ENCODE measurements at places on chromosomes 12 and 14.

DNA sequence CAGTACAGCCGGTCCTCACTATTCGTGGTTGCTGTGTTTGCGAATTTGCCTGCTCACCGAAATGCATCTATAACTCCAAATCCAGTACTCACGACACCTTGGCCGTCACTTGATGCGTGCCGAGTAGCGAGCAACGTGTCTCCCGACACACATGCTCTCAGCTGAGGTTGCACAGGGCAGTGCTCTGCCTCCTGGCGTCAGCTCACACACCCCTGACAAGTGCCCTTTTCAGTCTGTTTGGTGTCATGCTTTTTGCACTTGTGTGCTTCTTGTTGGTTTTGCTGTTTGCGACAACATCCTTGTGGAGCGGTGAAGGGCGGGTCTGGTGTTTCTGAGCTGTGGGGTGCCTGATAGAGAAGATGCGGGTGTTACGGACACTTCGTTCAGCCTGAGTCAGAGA lies 110.4 kb upstream of the RFLNA start:
- DNase-seq, result no peak

DNA sequence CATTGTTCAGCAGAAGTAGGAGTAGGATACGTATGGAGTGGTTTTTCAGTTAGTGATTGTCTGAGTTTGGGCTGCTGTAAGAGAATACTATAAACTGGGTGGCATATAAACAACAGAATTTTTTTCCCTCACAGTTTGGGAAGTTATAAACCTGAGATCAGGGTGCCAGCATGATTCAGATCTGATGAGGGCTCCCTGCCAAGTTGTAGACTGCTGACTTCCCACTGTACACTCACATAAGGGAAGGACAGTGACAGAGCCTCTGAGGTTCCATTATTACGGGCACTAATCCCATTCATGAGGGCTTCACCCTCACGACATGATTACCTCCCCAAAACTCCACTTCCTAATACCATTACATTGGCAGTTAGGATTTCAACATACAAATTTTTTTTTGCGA lies 50.7 kb downstream of the ACSM4 start:
- DNase-seq, result no peak

DNA sequence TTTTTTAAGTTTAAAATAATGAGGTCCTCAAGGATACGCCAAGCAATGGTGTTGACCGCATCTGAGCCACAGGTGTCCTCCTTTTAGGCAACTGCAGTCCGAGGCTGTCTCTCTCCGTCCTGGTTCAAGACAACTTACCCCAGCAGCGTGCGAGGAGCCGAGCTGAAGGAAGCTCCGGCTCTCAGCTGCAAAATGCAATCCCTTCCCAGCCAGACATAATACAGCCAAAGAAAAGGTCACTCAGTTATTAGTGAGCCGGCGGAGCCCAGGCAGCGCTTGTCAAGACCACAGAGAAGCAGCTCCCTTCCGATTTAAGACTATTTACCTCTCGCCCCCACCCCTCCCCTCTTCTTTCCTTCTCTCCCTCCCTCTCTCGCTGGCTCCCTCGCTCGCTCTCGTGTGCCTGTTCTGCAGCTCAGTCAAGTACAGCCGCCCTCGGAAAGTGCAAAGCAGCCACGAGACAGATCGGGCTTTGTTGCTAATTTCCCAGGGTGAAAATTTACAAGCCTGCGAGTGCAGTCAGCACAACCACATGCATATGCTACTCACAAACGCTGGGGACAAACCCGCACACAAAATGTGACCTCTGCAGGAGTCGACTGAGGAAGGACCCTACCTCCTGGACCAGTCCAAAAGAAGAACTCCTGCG lies 363 bp upstream of the LMO3 start:
- peak; percentile 81 for DNase-seq

- DNase-seq, result peak; percentile 13
Measured at GRCh38 chr12:51275088-51275487, 4.9 kb upstream of the SMAGP start.

DNA sequence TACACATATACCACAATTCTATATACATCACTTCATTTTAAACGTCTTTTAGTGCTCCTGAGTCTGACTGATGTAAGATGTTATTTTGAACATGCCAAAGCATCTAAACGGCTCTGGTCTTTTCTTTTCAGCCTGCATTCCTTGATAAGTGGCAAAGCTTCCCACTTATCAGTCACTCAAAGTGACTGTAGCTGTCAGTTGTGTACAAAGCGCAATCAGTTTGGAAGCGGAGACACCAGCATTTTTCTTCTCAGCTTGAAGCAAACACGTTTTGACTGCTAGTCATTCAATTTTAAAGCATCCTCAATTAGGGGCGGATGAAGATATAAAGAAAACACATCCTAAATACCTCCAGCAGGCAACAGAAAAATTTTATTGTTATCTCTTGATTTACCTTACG lies 226.8 kb downstream of the SOX5 start:
- peak; percentile 4 for DNase-seq

DNA sequence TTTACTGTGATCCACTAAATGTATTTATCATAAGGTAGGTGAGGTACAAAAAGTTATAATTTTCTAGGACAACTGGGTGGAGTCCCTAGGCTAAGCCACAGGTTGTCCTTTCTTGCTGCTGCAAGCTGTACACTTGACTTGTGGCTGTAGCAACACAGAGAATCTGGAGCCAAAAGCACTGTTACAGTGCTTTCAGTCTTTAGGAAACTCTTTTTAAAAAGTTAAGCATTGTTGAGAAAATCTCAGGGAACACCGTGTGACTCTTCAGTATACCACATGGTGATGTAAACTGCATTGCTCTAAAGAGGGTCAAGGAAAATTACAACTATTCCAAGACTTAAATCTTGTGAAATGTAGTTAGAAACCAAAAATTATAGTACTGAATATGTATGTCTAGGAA lies 11.4 kb downstream of the SLC15A5 start:
- no peak for DNase-seq

DNA sequence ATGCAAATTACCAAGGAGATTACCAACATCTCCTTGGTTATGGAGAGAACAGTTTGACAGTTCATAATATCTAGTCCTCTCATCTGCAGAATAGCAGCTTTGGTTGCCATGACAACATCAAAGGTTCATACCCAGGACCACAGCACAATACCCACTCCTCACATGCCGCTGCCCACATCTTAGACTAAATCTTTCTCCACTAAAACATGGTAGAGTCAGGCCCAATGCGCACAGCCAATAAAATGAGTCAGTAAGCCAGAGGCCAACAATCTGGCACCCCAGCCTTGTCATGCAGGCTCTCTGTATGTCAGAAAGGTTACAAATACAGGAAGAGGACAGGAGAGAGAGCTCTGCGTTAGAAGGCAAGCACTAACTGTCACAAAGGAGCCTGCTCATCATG lies 70.6 kb downstream of the KCNK10 start:
- no peak for DNase-seq

DNA sequence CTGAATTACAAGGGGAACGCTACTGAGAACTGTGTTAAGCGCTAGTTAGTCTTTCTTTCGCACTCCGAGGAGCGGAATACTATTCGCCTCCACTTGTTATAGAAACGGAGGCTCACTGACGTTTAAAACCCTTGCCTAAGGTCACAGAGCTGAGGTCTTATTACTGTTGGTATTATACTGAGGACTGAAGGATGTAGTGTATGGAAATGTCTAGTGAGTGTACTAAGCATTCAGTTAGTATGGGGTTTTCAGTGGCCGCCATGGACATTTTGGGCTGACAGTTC lies 826 bp downstream of the ACADS start:
- no peak for DNase-seq

- DNase-seq, result peak; percentile 82
Measured at GRCh38 chr12:12349711-12350665, at the start of gene MANSC1. MANSC1 (minus strand) TSS chr12:12350242; CDS start chr12:12343314, 6,928 bp downstream.

GRCh38 chr14:52844262-52845060 lies 53.1 kb upstream of the GNPNAT1 start:
- peak; percentile 76 for DNase-seq

GRCh38 chr14:33464254-33464962 lies 486.5 kb downstream of the EGLN3 start:
- no peak for DNase-seq

DNA sequence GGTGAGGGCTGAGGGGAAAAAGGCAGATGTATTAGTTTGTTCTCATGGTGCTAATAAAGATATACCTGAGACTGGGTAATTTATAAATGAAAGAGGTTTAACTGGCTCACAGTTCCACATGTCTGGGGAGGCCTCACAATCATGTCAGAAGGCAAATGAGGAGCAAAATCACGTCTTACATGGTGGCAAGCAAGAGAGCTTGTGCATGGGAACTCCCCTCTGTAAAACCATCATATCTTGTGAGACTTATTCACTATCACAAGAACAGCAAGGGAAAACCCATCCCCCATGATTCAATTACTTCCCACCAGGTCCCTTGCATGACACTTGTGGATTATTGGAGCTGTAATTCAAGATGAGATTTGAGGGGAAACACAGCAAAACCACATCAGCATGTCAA lies 1220.9 kb downstream of the GALC start:
- no peak for DNase-seq

DNA sequence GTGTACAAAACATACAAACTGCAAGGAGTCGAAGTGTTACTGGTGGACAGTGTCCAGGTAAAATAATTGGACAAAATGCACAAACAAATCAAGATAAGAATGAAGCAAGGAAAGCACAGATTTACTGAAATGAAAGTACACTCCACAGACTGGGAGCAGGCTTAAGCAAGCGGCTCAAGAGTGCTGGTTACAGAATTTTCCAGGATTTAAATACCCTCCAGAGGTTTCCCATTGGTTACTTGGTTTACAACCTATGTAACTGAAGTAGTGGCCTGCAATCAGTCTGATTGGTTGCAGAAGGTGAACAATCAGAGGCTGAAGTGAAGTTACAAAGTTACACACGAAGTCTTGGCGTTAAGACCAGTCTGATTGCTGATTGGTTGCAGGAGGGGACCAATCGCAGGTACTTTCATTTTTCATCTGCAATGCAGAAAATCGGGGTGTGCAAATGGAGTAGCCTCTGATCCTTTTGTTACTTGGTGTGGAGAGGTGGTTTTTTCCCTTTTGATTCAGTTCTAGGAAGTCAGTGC lies 11.6 kb upstream of the SCN8A start:
- no peak for DNase-seq

DNA sequence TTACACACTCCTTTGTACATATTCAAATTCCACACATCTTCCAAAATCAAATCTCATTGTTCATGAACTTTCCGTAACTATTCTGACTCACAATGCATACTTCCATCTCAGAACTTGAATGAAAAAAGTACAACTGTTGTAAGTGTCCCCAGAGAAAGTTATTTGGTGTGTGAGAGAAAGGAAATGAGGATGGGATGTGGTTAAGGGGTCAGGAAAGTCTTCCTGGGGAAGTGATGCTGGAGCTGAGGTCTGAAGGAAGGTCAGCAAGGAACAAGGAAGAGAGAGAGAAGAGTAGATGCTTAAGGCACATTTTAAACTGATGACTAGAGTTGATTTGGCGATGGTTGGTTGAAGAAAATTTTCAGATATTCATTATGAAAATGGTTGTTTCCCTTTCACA lies 340.0 kb upstream of the STXBP6 start:
- DNase-seq, result no peak
